ENCODE measurements at places on chromosomes 6 and 20.

DNA sequence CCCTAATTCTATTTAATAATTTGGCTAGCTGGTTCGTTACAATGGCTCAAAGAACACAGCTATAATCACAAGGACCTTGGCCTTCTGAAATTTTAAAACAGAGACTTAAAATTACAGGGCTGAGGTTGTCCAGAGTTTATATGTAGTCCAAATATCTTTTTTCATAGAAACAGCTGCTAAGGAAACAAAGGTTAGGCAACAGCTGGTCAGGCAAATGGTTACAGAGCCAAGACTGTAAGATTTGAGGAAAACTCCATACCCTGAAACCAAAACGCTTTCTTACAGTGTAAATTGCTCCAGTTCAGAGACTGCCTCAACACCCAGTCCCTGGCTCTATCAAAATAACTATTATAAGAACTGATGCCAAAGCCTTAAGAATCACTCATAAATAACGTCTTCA, 9.7 kb upstream of the ARHGAP18 start:
- DNase-seq, result no peak

DNA sequence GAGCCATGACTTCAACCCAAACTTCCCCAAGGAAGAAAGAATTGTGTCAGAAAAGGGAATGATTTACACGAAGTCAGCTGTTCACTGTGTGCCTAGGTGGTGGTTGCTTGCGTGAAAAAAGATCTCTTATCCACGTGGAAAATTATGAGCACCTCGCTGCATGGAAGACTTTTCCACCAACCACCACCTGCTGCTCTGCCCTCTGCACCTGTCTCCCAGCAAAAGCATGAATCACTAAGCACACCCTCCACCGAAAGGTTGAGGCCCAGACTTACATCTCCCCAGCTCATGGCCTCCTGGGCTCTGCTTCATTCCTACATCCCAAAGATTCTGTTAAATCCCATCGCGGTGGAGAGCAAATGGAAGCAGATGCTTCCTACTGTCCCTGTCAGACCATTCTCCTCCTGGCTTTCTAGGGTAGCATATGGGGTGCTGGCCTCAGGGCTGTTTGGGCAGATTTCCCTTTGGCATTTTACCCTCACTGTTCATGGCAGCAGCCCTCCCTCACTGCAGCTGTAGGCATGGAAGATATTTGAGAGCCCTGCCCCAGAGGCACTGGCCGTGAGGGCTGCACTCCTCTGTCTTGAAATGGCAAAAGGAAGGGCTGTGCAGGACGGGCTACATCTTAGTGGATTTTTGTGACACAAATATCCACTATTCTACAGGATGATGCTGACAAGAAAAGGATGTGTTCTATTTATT, 37.6 kb upstream of the CST5 start:
- no peak for DNase-seq

GRCh38 chr6:30500421-30501355, 11.4 kb downstream of the HLA-E start:
- DNase-seq, result no peak

GRCh38 chr6:48031711-48032110, 79.3 kb downstream of the PTCHD4 start:
- DNase-seq, result no peak

DNA sequence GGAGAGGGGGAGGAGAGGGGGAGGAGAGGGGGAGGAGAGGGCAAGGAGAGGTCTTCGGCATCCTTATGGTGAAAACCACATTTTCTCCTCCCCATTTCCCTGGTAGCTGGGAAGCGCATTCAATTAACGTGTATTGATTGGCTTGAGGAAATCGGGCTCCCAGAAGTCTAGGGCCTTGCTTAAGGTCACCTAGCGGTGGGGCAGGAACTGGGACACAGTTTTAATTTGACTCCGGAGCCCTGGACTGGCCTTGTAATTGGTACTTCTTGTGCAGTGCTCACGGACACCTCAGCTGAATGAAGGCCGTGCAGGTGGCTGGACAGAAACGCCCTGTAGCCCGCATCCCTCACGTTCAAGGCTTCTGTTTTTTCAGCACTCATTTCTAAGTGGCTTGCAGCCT, 42.8 kb downstream of the CTCFL start:
- no peak for DNase-seq

DNA sequence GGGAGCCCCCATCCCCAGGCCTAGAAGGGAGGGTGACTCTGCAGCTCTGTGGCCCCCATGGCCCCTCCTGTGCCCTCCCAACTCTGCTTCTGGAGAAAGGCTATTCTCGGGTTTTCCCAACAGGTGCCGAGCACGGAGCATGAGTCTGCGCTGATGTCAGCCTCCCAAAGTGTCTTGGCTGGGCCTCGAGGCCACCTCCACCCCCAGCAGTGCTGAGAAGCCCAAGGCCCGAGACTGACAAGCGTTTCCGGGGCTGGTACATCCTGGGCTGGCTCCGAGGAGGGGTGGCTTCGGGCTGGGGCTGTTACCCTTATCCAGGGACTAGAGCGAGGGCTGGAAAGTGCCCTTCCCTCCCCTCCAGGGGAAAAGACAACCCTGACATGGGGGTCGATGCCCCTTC, 60.2 kb upstream of the GATA5 start:
- no peak for DNase-seq

DNA sequence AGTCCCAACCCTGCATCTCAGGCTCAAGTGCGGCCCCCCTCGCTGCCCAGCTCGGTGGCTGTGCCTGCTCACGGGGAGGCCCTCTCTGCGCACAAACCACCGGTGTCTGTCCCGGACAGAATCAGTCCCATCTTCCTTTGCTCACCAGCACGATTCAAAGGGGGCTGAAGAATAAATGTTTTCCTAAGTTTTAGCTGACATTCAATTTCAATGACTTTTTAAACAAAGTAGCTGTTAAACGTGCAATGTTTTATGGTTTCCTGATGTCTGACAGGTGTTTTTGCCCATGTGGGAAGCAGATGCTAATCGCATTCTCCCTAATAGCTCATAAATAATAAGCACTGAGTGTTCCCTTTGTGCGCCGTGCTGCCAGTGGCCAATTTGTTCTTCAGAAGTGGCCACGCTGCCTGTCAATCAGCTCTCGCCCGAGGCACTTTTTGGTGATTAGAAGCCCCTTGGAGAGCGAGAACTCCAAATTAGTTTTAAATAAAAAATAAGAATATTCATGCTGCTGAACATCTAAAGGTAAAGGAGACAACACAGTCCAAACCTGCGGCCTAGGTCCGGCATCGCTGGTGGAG, 26.3 kb downstream of the BHLHE23 start:
- no peak for DNase-seq

- DNase-seq, result no peak
These were observed 30.7 kb downstream of the LINC00237 start for GRCh38 chr20:21075471-21075870.

DNA sequence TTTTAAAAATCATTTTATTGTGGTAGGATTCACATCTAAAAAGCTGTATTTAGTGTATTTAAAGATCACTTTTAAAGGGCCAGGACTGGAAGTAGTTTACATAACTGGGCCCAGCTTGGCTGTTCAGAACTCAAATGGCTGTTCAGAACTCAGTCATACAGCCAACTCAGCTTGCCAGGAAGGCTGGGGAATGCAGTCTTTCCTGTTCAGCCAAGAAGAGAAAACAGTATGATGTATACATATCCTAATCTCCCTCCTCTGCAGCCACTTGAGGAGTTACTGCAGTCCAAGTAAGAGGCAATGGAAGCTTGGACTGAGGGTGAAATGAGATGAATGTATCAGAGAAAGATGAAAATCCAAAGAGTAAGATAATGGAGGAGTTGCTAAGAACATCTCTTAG, 24.6 kb downstream of the DSTN start:
- no peak for DNase-seq

DNA sequence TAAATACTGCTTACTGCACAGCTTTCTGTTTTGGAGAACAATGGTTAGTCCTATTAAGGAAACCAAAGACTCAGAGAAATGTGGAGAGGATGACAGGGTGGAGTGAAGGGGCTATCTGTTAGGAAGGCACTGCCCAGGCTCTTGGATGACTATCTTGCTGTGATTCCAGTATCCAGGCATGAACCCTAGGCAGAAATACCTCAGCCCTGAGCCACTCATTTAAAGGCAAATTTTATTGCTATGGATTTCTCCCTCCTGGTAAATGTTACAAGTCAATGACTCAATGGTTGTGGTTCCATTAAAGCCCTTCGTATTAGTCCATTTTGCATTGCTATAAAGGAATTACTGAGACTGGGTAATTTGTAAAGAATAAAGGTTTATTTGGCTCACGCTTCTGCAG, 25.9 kb downstream of the ADGRF4 start:
- DNase-seq, result no peak

- DNase-seq, result no peak
These were observed 259.9 kb downstream of the DLL1 start for GRCh38 chr6:170030821-170031471.

DNA sequence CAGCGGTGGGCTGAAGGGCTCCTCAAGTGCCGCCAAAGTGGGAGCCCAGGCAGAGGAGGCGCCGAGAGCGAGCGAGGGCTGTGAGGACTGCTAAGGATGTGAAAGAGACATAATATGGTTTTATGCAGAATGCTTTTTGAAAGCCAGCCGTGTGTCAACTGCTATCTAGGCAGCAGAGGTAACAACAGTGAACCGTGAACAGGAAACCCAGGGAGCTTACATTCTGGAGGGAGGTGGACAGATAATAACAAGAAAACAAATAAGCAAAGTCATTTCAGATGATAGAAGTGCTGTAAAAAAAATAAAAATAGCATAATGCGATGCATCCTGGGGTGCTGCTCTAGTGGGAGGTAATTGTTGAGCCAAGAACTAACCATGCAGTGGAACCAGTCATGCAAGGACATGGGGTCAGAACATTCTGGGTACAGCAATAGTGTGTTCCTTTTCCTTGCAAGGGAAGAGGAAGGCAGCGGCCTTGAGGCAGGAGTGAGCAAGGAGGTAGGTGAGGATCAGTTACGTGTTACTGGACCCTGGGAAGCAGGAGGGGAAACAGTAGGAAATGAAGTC, 134.4 kb upstream of the TMEM170B start:
- DNase-seq, result no peak
